ENCODE measurements at places on chromosomes 12 and 14.

GRCh38 chr14:60648249-60648933 lies 886 bp downstream of the SIX1 start:
- DNase-seq, result no peak

DNA sequence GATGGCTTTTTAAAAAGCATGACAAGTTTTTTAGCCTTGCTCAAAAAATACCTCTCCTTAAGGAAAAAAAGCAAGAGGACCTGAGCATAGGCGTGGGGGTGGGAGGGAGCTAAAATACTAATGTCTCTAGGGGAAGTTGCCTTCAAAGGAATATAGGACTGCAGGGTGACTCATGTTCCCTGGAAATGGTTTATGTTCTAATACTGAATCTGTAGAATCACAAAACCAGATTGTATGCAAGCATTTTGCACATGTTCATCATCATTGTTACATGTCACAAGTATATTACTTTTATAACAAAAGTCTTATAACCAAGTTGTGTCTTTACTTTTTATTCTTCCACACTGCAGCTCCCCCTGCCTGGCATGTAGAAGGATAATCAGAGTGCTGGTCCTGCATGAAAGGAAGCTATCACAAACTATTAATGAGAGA lies 36.6 kb downstream of the GPR135 start:
- DNase-seq, result no peak

DNA sequence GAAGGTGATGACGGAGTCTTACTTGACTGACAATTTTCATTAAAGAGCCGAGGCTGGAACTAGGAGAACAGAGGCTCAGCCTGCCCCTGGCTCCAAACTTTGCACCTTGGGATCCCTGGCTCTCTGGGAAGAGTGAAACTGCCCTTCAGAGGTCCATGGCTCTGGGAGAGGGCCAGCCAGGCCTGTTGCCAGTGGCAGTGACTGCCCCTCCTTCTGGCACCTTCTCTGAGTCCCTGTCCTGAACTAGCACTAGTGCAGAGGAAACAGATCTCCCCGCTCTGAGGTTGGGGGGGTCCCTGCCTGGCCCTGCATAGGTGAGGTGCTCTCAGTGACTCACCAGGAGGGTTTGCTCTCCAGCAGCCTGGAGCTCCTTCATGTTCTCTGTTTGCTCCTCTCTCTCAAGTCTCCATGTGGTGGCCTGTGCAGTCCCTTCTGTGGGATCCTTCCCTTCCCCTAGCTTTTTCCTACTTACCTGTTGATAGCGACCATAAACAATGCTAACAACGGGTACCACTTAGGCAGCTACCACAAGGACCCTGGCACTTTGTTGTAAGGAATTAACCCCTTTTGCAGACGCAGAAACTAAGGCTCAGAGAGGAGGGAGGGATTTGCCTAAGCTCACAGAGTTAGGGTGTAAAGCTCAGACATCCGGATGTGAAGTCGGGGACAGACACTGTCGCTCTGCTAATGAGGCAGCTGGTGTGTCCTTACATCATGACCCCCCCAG lies 22.4 kb downstream of the FAM222A start:
- no peak for DNase-seq

GRCh38 chr12:8912914-8913313 lies 1.4 kb upstream of the PHC1 start:
- no peak for DNase-seq

DNA sequence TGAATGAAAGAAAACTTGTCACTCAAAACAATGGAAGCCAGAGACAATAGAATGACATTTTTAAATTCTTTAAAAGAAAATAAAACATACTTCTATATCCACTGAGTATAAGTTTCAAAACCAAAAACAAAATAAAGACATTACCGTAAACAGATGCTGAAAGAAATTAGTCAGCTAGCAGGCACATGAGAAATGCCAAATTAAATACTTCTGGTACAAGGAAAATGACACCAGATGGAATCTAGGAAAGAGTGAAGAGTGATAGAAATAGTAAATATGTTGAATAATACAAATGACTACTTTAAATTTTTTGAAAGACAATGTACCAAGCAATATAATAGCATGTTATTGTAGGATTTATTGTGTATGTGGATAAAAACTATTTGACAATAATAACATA lies 23.8 kb downstream of the PIK3C2G start:
- no peak for DNase-seq

GRCh38 chr12:121718653-121719239 lies 6.2 kb downstream of the TMEM120B start:
- no peak for DNase-seq

DNA sequence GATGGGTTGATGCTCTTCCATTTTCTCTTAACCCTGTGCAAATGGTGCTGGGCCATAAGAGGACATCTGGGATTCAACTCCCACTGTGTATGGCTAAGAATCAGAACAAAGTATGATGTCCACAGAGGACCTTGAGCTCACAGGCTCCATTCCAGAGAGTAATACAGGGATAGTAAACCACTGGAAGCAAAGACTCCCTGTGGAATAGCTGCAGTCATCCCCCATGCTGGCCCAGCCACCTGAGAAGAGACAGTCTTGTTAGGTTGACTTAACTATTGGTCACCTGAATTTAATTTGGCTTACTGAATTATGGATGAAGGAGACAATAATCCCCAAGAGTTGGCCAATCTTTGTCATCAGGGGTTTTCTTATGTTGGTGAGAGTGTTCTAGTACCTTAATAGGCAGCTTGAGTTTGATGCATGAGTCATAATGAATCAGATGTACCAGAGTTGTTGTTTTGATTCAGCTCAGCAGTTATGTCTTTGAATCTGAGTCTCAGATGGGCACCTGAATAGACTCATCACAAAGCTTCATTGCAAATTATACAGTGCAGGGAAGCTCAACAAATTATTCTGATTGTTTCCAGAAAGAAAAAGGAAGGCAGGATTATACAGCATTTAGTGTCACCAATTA lies 122.7 kb downstream of the SSPN start:
- DNase-seq, result no peak

- DNase-seq, result no peak
Measured at GRCh38 chr14:65972346-65972870, 513.8 kb upstream of the CCDC196 start.

DNA sequence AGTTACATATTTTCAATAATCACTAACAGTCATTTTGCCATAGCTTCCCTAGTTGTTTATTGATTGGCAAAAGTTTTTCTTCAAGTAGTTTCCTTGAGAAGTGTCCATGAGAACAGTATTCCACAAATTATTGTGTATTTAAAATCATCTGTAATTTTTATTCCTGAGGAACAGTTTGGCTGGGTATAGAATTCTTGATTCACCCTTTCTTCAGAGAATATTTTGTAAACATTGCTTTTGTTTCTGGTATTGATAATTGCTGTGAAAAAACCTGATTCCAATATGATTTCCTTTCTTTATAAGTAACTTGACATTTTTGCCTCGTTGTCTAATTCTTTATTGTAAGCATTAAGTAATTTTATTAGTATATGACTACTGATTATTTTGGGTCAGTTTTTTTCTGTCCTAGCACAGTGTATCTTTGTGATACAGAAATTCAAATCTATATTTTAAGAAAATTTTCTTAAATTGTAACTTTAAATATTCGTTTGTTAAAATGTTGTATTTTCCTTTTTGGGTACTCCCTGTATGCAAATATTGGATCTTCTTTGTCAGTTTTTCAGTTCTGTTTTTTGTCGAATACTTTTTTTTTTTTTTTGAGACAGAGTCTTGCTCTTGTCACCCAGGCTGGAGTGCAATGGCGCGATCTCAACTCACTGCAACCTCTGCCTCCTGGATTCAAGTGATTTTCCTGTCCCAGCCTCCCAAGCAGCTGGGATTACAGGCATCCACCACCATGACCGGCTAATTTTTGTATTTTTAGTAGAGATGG lies 162.0 kb upstream of the ATP2B1 start:
- DNase-seq, result no peak

DNA sequence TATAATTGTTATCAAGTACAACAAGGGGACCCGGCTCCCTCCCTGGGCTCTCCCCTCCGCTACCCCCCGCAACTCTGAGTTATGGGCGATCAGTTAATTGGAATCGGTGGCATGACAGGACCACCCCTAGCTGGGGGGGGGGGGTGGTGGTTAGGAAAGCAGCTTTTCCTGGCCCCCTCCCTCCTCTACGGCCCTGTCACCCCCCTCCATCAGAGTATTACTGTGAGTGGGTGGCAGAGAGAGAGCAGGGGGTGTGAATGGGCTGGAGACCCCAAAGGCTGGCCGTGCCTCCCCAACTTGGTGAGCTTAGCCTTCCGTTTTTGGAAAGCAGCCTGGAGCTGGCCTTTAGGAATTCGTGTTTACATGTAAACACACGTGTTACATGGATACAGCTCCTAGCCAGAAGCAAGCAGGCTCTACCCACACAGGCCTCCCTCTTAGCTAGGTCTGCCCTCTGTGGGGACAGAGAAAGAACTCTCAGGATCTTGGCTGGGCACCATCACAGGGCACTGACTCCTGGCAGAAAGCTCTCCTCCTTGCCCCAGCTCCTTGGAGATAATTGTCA lies 1.1 kb upstream of the HOXC4 start:
- no peak for DNase-seq

GRCh38 chr12:78853231-78853630 lies 11.3 kb upstream of the SYT1 start:
- DNase-seq, result no peak

DNA sequence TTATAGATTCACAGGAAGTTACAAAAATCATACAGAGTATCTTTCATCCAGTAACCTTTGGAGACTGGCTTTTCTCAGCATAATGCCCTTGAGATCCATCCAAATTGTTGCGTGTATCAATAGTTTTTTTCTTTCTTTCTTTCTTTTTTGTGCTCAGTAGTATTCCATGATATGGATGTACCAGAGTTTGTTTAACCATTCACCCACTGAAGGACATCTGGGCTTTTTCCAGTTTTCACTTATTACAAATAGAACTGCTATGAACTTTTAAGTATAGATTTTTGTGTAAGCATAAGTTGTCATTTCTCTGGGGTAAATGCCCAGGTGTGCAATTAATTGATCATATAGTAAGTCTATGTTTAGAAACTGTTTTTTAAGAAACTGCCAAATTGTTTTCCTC lies 79.4 kb downstream of the FBXL14 start:
- DNase-seq, result no peak

DNA sequence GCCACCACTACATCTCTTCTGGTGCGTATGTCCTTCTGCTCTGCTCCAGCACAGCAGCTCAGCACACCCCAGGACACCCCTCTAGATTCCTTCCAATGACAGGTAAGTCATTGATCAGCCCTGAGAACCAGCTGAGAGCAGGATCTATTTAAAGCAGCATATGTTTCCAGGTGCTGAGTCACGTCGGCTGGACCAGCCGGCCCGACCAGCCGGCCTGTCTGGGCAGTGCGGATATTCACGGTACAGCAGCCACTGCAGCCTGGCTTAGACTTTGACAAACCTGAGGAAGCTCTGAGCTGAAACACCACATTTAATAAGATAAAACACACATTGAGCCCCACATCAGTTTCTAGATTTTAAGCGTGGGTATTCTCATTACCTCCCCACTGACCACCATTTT lies 31.8 kb upstream of the RPH3A start:
- DNase-seq, result no peak

DNA sequence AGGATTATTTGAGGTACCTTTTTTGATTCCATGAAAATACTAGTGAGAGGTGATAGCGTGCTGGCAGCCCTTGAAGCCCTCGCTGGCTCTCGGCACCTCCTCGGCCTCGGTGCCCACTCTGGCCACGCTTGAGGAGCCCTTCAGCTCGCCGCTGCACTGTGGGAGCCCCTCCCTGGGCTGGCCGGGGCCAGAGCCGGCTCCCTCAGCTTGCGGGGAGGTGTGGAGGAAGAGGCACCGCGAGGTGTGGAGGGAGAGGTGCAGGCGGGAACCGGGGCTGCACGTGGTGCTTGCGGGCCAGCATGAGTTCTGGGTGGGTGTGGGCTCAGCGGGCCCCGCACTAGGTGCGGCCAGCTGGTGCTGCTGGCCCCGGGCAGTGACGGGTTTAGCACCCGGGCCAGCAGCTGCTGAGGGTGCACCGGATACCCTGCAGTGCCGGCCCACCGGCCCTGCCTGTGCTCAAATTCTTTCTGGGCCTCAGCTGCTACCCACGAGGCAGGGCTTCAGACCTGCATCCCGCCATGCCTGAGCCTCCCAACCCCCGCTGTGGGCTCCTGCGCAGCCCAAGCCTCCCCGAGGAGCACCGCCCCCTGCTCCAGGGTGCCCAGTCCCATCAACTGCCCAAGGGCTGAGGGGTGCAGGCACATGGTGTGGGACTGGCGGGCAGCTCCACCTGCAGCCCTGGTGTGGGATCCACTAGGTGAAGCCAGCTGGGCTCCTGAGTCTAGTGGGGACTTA lies 7.4 kb downstream of the MOK start:
- DNase-seq, result no peak

DNA sequence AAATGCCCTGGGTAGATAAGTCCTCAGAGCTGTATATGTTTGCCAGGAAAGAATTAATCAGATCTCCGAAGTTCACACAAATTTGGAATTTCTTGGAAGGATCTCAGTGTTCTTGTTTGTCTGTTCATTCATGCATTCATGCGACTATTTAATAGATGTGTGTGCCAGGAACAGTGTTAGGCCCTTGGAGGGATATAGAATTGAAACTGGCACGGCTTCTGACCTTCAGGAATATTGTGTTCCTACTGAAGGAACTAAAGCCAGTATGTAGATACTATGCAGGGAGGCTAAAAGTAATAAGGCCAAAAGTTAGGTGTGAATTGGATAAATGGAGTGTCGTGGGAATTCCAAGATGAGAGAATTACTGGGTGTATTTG lies 166.0 kb upstream of the NOS1 start:
- DNase-seq, result no peak

DNA sequence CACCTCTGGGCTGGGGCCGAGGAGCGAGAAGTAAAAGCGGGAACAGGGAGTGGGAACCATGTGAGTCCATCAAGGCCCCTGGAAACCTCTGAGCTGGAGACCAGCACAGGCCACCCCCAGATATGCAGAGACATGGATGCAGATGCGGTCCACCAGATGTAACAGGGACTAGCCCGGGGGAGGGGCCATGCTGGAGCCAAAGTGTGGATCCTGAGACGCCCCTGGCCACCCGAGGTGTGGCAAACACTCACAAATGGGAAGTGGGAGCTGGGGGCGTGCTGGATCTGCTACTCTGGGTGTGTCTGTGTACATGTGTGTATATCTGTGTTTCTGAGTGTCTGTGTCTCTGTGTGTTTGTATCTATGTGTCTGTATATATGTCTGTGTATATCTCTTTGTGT lies 12.8 kb downstream of the MYL2 start:
- DNase-seq, result no peak

GRCh38 chr12:19129486-19130223 lies at the start of gene PLEKHA5:
PLEKHA5 (plus strand) TSS chr12:19129733; CDS start chr12:19129800, 67 bp downstream.
- DNase-seq, result no peak

- DNase-seq, result no peak
Measured at GRCh38 chr14:67721875-67722274, 20.2 kb downstream of the RDH12 start.

All from stimulated activated CD4-positive, alpha-beta T cell treated with anti-CD3 and anti-CD28 coated beads, Interleukin-1b, Interleukin-23, amount 100 ng/mL, for 1 hour (primary cell).